Caudate nucleus (tissue), 63 donors: ENCODE measurements at places on chromosomes 11 and 22.

DNA sequence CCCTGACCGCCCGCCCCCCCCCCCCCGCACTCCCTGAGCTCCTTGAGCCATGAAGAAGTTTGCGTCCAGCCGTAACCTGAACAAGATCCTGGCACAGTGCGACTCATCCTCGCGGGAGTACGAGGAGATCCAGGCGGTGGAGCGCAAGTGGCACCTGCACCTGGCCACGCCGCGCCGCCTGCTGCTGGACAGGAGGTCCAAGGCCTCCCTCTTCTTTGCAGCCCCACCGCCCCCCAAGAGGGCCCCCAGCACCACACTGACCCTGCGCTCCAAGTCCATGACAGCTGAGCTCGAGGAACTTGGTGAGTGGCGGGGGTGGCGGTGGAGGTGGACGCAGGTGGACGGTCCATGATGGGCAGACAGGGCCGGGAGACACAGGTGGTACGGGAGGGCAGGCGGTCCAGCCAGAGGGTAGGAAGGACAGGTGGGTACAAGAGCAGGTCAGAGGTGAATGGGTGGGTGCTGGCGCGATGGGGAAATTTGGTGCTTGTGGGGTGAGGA is 32.1 kb upstream of the ACR start:
- DNase-seq, result no peak

GRCh38 chr22:30004101-30004500 is 76.2 kb upstream of the HORMAD2 start:
- DNase-seq, result no peak

DNA sequence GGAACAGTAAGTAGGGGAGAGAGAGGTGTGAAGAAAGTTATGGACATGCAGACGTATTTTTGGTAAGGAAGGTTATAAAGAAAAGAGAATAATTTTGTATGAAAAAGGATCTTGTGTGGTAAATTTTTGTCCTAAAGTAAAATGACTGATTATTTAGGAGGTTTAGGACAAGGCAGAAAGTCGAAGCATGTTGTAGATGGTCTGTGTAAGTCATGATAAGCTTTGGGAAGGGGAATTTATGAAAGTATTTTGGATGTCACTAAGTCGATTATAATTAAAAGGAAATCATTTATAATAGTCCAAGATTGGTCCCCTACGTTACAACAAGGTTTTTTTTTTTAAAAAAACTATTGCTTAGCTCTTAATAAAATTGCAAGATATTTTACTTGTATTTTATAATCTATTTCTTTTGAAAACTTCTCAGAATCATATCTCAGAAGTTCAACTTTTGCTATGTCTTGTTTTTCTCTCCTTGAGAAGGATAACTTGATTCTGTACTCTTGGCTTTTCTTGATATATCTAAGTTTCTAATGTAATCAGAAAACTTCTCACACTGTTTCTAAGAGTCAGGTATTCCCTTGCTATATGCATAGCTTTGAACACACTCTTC is 10.9 kb upstream of the CABP2 start:
- DNase-seq, result no peak

DNA sequence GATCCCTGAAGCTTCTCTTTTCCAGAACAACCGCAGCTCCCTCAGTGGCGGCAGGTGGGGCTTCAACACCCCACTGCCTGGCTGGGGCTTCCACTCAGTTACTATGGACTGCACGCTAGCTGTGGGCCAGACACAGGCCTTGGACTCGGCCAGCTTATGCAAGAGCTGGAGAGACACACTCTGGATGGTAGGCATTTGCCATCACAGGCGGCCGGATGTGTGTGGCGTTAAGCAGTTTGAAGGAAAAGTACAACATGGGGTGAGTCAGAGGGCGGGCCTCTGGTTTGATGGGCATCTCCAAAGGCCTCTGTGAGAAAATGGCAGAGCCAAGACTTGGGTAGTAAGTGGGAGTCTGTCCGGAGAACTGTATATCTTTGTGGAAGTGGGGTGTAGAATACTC is 17.6 kb downstream of the KCNJ4 start:
- no peak for DNase-seq

DNA sequence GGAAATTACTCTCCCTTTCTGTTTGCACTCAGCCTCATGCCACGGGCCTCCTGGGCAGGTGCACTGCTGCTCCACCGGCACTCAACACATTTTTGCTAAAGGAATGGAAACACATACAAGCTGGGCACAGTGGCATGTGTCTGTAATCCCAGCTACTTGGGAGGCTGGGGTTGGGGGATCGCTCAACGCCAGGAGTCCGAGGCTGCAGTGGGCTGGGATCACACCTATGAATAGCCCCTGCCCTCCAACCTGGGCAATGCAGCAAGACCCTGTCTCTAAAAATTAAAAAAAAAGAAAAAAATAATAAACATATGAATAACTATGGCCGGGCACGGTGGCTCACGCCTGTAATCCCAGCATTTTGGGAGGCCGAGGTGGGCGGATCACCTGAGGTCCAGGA is 30.6 kb downstream of the RRP7A start:
- no peak for DNase-seq

GRCh38 chr11:104781719-104782376 is 116.4 kb downstream of the CASP12 start:
- no peak for DNase-seq
